Stimulated activated CD8-positive, alpha-beta memory T cell treated with anti-CD3 and anti-CD28 coated beads, Interleukin-2, amount 100 ng/mL, for 1 hour (primary cell): ENCODE measurements at places on chromosomes 6 and 20.

- DNase-seq, result no peak
Measured at GRCh38 chr6:6633898-6634734, 45.6 kb downstream of the LY86 start.

GRCh38 chr6:157994125-157994795 lies 12.6 kb downstream of the SYNJ2 start:
- DNase-seq, result no peak

- no peak for DNase-seq
Measured at GRCh38 chr20:63544958-63545516, 2.5 kb downstream of the SRMS start.

DNA sequence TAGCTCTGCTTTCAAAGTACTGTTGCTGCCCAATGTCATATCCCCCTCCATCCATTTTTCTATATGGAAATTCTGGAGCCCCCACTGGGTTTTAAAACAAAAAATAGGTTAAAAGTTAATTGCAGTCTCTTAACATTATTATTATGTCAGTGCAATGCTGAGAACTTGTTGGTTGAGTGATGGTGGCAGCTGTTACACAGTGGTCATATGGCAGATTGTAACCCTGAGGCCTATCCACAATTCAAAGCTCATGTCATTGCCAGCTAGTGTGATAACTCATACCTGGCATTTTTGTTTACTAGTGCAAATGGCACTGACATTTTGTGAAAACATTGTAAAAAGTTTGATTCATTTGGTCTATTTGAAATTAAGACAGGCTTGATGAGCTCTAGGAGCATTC lies 305.7 kb upstream of the FLRT3 start:
- DNase-seq, result no peak

- DNase-seq, result no peak
Measured at GRCh38 chr6:101393251-101393828, at the start of gene GRIK2. Gene GRIK2, plus strand, starts transcription at chr6:101393708.

DNA sequence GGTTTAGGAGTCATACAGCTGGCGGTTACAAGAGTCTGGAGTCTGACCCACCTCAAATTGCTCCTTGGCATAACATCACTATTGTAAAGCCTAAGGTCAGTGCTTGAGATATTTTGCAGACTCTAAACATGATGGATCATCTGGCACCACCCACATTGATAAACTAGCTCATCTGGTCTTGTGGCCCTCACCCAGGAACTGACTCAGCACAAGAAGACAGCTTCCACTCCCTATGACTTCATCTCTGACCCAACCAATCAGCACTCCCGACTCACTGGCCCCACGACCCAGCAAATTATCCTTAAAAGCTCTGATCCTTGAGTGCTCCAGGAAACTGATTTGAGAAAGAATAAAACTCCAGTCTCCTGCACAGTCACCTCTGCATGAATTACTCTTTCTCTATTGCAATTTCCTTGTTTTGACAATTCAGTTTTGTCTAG lies 115.9 kb downstream of the CD24 start:
- DNase-seq, result no peak

DNA sequence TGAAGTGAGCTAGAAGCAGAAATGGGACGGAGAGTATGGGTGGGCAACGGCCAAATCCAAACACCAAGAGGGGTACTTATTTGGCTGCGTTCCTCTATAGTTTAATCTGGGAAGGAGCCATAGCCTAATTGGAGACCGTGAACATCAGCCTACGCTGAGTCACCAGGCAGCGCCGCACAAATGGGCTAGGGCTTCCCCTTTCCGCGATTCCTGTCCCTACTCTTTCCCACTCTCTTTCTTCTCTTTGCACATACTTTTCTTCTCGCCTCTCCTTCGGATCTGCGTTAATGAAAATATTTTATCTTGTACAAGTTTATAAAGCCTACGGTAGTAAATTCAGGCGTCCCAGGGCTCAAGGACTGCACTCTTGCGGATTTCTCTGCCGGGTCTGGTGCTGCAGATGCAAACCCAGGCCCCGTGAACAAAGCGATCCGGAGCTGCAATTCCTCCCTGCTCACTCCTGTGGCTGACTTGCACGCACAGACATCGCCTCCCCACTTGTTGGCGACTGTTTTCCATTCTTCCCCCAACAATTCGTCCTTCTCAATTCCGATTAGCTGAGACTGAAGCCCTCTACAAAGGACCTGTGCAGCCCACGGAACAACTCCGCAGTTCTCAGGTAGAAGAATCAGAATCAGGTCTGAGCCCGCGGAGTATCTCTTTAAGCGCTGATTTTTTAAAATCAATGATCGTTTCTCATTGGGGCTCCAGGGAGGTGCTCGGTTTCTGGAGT lies 4.2 kb upstream of the TBX18 start:
- no peak for DNase-seq

DNA sequence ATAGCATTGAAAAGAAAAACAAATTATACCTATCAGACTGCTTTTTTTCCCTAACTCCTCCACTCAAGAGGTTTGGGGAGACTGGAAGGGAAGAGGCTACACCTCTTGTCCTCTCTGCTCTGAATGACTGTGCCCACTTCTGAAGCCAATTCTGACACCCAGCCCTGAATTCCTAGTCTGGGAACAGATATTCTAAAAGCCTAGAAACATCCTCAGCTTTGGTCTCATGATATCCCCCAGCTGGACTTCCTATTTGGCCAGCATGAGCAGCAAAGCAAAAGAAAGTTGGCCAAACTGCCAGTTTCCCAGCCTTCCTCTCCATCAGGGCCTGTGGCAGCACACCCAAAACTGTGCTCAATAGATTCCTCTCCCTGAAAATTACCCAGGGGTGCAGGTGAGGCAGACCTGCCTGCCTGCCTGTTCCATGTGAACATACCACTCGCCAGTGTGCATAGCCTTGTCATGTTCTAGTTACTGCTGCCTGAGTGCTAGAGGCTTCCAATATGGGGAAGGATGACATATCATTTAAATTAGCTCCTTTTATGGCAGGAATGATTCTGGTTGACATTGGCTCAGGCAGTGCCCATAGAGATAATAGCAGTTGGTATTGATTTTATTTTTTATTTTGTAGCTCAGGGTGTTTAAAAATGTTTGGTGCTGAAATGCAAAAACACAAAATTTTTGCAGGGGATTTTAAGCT lies 152.1 kb upstream of the RIN2 start:
- DNase-seq, result no peak

DNA sequence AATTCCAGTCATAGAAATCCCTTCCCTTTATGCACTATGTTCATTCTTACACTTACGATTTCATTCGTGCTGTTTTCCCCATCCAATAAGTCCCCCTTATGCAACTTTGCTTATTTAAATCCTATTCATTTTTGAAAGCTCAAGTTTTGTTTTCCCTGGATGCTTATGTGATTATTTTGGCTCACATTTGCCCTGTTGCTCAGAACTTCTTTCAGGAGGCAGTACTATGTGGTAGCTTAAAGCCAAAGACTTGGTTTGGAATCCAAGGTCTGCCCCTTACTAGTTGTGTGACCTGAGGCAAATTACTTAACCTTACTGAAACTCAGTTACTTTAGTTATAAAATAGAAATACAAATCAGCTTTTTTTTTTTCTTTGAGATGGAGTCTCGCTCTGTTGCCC lies 59.6 kb downstream of the MOXD1 start:
- no peak for DNase-seq

GRCh38 chr6:79812195-79812594 lies 135.2 kb downstream of the ELOVL4 start:
- no peak for DNase-seq

DNA sequence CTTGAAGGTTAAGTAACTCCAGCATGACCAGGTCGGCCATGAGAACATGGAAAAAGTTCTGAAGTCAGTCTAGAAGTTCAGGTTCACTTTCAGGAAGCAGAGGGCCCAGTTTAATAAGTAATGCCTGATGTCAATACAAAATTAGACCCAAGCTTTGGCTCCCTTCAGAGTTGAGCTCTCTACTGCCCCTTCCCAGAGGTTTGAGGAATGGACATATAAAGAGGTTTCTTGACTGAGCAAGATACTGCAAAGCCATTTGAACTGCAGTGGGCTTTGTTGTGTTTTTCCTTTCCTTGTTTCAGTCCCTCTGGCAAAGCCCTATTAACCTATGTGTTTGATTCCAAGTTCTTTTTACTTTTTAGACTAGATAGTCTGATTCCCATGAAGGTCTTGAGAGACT lies 97.8 kb upstream of the PREP start:
- no peak for DNase-seq

DNA sequence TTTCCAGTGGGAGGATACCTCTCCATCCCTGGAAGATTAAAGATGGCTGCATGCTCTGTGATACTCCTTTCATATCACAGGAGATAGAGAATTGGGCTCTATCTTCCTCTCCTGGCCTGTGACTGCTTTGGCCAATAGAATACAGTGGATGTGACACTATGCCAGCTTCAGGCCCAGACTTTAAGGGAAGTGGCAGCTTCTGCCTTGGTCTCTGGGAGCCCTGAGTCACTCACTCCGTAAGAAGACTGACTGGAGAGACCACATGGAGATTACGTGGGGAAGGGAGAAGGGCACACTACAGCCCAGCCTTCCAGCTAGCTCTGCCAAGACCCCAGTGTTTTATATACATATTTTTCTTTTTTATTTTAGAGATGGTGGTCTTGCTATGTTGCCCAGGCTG lies 10.4 kb upstream of the MMP9 start:
- no peak for DNase-seq

- no peak for DNase-seq
Measured at GRCh38 chr6:122143813-122144601, 255.4 kb upstream of the HSF2 start.

DNA sequence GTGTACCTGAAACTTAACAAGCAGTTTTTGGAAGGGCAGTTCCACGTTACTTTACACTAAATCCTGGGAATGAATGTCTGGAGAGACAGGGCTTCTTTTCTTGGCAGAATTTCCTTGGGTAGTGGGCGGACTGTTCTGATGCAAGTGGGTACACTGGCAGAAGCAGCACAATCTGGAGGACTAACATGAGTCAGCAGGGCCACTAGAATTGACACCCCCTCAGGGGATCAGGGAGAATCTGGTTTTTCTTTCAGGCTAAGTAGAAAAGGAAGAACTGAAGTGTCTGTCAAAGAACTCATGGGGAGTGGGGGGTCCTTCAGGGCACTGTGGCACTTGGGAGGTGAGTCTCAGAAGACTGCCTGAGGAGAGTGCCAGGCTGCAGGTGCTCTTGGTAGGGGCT lies 34.6 kb downstream of the PANK2 start:
- no peak for DNase-seq

- DNase-seq, result no peak
Measured at GRCh38 chr6:159974932-159975331, 6.0 kb downstream of the IGF2R start.

GRCh38 chr6:115773741-115774140 lies 286.9 kb downstream of the FRK start:
- DNase-seq, result no peak

- no peak for DNase-seq
Measured at GRCh38 chr20:35333606-35334005, 41.4 kb upstream of the FAM83C start.

DNA sequence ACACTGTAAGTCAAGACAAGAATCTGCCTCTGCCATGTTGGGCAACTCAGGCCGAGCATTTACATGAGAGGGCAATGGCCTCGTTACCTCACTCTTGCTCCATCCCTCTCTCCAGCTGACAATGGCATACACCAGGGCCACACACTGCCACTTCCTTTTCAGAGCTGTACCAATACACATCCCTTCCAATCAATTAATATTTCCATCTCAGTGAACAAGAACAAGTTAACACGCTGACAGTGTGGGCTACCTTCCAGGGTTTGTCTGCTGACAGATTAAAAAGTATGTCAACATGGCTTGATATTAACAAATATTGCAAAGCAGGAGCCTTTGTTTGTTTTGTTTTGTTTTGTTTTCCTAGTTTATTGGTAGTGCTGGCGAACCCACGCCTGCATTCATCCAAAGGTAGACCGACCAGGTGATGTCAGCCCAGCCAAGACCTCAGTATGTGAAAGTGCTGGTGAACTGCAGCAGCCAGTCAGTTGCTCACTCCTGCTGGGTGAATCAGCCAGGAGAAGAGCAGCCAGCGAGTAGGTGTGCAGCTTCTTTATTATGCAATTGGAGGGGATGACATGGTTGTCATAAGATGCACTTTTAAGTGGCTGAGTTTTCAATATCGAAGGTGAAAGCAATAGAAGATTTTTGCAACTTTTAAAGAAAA lies 487.3 kb upstream of the JARID2 start:
- DNase-seq, result no peak

DNA sequence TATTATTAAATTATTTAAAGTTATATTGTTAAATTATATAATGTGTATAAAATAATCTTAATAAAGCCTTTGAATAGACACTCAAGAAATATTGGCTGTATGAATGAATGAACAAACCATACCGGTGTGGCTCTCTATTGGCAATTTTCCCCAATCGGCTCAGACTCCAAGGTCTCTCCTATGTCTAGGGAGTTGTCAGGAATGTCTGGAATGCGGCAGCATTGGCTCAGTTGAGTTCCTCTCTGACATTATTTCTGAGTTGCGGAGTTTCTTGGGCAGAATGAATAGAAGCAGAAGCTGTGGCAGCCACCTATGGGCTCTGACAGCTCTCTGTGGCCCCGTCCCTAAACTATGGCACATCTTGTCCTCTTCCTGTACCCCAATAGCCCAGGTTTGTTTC lies 111.0 kb downstream of the SOBP start:
- DNase-seq, result no peak

DNA sequence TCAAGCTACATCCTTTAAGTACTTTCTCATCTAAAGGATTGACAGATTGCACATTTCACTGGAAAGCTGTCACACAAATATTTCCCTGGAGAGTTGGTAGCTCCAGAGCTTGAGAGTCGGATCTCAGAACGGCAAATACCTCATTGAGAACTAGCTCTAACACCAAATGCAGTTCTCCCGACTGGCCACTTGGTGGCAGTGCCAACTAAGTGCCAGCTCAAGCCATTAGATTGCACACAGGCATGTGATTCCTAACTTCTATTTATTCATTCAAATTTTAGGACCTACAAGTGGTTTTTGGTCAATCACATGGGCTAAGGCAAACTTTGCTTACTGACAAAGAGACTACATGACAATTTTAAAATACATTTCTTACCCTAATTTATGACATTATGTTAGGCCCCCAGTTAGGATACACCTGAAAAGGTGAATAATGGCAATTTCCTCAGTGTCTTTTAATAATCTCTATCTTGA lies 7.9 kb upstream of the MCHR2 start:
- no peak for DNase-seq

DNA sequence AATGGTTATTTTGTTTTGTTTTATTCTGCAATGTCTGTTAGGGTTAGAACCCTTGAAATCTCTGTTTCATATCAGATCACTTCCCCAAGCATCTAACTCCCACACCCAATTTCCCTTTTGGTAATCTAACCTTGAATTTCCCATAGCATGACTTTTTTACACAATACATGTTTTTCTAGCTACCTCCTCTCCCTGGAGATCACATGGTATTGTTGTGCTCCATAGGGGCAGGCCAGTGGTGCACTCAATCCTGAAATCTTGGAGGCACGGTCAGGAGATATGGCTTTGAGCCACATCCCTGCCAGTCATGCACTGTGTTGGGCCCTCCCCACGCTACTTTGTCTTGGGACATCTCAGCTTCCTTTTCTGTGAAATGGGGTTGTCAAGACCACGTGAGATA lies 36.7 kb upstream of the NNAT start:
- no peak for DNase-seq
